ENCODE measurements at places on chromosomes 7 and 10.
A peak's percentile ranks its signal among the peaks of the same experiment; 100 is the strongest.

- DNase-seq, result no peak
These were observed 4.1 kb upstream of the CEP41 start for GRCh38 chr7:130444751-130445407.

- no peak for DNase-seq
These were observed 21.4 kb upstream of the ABCB5 start for GRCh38 chr7:20594023-20594422.

- DNase-seq, result no peak
These were observed 10.7 kb upstream of the FHIP2A start for GRCh38 chr10:114810926-114811325.

DNA sequence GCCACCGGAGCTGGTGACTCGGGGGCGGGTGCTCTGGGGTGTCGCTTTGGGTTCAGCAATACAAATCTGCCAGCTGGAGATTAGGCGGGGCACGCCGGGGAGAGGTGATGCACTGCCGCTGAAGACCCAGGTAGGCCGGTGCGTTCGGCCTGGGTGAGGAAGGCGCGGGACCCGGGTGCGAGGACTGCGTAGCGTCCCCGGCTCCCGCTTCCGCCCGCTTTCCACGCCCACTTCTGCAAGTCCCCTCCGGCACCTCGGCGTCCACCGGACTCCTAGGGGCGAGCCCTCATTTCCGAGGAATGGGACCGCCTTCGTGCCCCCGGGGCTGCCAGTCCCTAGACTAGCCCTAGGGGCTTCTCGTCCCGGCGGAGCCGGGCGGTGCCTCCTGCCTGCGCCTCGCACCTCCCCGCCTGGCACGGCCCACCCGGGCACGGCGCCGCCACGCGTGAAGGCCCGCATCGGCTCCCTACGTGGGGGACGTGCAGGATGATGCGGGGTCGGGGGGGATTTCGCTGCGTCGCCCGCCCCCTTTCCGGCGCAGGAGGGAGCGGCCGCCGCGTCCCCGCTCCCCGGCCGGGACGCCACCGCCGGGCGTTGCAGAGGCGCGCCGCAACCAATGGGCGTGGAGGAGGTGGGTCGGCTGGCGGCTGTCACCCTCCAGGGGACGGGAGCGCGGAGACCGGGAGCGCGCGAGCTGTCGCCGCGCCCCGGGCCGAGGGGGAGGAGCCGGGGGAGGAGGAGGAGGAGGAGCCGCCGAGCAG, 40.0 kb downstream of the HK1 start:
- DNase-seq, result peak; percentile 84

- DNase-seq, result no peak
These were observed 29.4 kb upstream of the ANAPC16 start for GRCh38 chr10:72186258-72186981.

DNA sequence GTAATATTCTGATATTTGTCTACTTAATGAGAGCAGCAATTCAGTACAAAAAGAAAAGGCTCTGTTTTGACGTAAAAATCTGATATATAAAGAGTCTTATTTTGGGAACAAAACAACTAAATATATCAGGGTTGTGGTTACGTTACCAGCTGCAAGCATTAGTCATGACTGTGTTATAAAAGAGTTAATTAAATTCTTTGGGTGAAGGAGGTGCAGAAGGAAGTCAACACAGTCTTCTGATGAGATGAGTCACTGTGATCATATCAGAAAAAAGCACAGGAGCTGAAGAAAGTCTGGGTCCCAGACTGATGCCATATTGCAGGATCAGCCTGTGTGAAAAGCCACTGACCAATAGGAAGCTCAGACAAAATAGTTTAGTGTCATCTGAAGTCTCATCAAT, 234.3 kb upstream of the TEX47 start:
- peak; percentile 63 for DNase-seq
